ENCODE measurements at places on chromosomes 11 and 22.
A peak's percentile ranks its signal among the peaks of the same experiment; 100 is the strongest.

DNA sequence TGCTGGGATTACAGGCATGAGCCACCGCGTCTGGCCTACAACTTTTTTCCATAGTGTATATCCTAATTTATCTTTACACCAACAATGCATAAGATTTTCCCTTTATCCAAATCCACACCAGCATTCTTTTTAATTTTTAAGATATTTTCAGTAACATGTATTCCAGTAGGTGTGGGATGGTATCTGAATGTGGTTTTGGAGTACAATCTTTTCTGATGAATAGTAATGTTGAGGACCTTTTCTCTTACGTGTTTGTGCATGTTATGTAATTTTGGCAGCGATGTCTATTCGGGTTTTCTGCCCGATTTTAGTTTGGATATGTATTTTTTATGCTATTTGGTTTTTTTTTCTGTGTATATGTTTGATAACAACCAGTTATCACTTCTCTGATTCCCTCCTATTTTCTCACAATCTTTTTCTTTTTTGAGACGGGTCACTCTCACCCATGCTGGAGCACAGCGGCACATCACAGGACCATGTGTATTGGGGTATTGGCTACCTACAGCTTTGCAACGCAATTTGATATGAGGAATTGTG lies 114.6 kb upstream of the GRK3 start:
- DNase-seq = no peak

- DNase-seq = no peak
Observed at GRCh38 chr11:96322775-96323641, 20.0 kb downstream of the MAML2 start.

DNA sequence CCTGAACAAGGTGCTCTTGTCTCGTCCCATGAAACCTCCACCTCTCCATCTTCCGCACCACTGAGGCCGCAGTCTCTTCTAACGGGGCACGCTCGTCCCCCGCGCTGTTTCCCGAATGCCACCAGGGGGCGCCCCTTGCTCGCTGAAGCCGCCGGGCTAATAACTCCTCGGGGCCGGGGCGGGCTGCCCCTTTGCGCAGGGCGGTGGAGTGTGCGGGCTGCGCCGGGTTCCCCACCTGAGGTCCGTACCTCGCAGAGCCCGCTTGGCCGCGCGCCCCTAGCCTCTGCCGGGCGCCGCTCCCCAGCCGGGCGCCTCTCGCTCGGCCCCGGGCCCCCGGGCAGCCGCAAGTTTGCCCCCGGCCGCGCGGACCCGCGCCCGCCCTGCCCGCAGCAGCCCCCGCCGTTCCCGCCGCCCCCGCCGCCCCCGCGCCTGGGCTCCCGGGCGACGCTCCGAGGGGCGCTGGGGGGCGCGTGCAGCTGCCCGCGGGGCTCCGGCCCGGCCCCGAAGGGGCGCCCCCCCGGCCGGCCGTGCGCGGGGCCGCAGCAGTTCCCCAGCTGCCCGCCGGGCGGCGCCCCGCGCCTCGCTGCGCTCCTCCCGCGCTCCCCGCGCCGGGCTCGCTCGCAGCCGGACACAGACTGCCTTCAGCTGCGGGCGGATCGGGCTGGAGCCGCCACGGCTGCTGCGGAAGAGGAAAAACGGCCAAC lies at the start of gene GRIK4:
Gene GRIK4 (plus strand): TSS at position 633 of the 704 bp plus-strand sequence. CDS start 148,571 bp downstream, outside the sequence.
- peak; percentile 13 for DNase-seq

- DNase-seq = no peak
Observed at GRCh38 chr11:119752345-119752871, 23.4 kb upstream of the NECTIN1 start.

GRCh38 chr11:88508759-88509581 lies 171.4 kb upstream of the CTSC start:
- no peak for DNase-seq

Measured in HS-5 (cell line).